HL-60 (cell line): ENCODE measurements at places on chromosomes 3 and 15.

- DNase-seq = no peak
Measured at GRCh38 chr3:139088462-139089324, 44.0 kb upstream of the PRR23C start.

DNA sequence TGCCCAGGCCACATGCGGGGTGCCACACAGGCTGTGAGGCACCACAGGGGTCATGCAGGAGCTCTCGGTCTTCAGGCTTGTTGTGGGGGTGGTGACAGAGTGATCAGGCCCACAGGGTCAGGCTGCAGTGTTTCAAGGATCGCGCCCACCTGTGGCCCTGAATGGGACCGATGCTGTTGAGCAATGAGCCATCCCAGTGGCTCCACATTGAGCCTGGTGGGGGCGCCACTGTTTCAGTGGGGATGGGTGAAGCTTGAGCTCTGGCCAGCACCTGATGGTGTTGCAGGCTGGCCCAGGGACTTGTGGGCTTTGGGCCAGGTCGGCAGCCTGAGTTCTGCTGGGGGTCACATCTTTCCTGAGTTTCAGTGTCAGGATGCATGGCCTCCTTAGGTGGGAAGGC is 230.1 kb downstream of the UBE3A start:
- no peak for DNase-seq

- no peak for DNase-seq
Measured at GRCh38 chr15:86355801-86356200, 276.1 kb downstream of the AGBL1 start.

DNA sequence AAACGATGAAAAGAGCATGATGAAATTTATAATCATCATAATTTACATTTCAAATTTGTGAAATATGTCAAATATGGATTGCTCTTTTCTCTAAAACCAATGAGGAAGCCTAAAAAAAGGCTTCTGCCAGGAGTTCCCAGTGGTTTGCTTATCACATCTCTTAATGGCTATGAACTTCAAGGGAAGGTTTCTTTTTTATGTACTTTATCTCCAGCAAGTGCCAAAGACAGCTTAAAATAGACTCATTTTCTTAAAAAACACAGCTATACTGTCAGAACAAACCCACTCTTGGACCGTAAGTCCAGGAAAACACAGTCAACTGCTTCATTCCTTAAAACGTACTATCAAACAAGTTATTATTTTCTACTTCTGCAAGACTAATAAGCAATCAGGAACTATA is 80.2 kb downstream of the DLG1 start:
- no peak for DNase-seq

- no peak for DNase-seq
Measured at GRCh38 chr15:64070106-64070505, 23.5 kb downstream of the CIAO2A start.
